ENCODE measurements at places on chromosomes 7 and 10. TPM values are rescaled to one million over a fixed set of nuclear protein-coding genes. Genes with fewer than 3 reads are reported as not detected.

SMO gene
- total RNA-seq = 22.1 TPM

SNX8 gene
- 8.3 TPM for total RNA-seq

HGF gene
- 15.0 TPM for total RNA-seq

COG5 gene
- 55.2 TPM for total RNA-seq

RNF32 gene
- total RNA-seq = not detected

CPN1 gene
- total RNA-seq = not detected

TMEM130 gene
- total RNA-seq = 3.7 TPM

- H3K4me3 ChIP-seq = no peak overlapping the region
- no peaks in the 10 kb centered on the region for H3K36me3 ChIP-seq
- H3K27me3 ChIP-seq = no peaks in the 10 kb centered on the region
- no peak for DNase-seq
These were observed 129.3 kb downstream of the GLI3 start for GRCh38 chr7:42107484-42108240.

- no peak overlapping the region for H3K4me3 ChIP-seq
- H3K27ac ChIP-seq = no peak overlapping the region
- H3K36me3 ChIP-seq = no peaks in the 10 kb centered on the region
These were observed 327.1 kb downstream of the GPR158 start for GRCh38 chr10:25501912-25502311.

GRCh38 chr10:103096130-103096529 lies 96.9 kb downstream of the NT5C2 start:
- H3K36me3 ChIP-seq = peaks cover 67% of the 10 kb centered on the region
- H3K4me3 ChIP-seq = no peak overlapping the region
- H3K27ac ChIP-seq = no peak overlapping the region
- no peaks in the 10 kb centered on the region for H3K27me3 ChIP-seq
- no peak for DNase-seq

DNA sequence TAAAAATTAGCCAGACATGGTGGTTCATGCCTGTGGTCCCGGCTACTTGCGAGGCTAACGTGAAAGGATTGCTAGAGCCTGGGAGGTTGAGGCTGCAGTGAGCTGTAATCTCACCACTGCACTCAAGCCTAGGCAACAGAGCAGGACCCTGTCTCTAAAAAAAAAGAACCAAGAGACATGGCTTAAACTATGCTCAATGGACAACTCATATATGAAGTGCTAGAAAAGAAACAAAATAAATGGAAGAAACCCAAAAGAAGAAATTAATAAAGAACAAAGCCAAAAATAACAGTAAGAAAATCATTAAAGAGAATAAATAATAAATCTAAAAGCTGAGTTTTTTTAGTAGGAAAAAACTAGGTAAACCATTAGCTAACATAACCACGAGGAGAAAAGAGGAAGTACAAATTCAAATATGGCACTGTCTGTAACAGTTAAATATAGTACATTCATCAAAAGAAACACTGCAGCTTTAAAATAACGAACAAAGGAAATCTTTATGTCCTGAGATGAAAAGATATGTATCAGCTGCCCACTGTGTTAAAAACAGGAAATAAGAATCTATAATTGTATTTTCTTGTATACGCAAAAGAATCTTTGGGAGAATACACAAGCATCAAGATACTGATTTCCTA lies 48.7 kb downstream of the UPF2 start:
- H3K4me1 ChIP-seq = no peaks in the 10 kb centered on the region
- no peak overlapping the region for H3K4me3 ChIP-seq
- H3K27me3 ChIP-seq = no peaks in the 10 kb centered on the region
- H3K27ac ChIP-seq = no peak overlapping the region
- no peaks in the 10 kb centered on the region for H3K36me3 ChIP-seq
- no peak for DNase-seq

GRCh38 chr10:103758294-103758681 lies 97.1 kb downstream of the SH3PXD2A start:
- H3K36me3 ChIP-seq = no peaks in the 10 kb centered on the region
- H3K27ac ChIP-seq = peak overlapping the region; percentile 83
- H3K4me3 ChIP-seq = no peak overlapping the region
- no peak for DNase-seq
- H3K27me3 ChIP-seq = no peaks in the 10 kb centered on the region
- H3K4me1 ChIP-seq = peaks cover 55% of the 10 kb centered on the region

- H3K27ac ChIP-seq = peak overlapping the region; percentile 85
- DNase-seq = no peak
- H3K27me3 ChIP-seq = no peaks in the 10 kb centered on the region
These were observed 957 bp upstream of the ELMO1 start for GRCh38 chr7:37449621-37450020.

DNA sequence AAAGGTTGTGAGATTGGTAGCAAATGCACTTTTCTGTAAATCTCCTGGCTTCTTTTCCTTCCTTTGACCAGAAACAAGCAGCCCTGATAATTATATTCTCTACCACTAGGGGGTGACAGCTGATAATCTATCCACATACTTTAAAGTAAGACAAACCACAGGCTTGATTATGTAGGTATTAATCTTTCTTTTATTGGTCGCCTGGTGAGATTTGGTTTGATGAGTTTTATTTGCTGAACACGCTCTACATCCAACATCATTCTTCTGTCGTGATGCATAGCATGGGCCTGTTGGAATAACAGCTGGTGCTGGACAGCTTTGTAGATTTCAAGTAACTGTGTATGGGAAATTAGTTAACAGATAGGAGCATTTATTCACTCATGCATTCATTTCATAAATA lies 63.5 kb downstream of the ZNF365 start:
- no peak for DNase-seq
- no peak overlapping the region for H3K27ac ChIP-seq
- no peaks in the 10 kb centered on the region for H3K27me3 ChIP-seq

DNA sequence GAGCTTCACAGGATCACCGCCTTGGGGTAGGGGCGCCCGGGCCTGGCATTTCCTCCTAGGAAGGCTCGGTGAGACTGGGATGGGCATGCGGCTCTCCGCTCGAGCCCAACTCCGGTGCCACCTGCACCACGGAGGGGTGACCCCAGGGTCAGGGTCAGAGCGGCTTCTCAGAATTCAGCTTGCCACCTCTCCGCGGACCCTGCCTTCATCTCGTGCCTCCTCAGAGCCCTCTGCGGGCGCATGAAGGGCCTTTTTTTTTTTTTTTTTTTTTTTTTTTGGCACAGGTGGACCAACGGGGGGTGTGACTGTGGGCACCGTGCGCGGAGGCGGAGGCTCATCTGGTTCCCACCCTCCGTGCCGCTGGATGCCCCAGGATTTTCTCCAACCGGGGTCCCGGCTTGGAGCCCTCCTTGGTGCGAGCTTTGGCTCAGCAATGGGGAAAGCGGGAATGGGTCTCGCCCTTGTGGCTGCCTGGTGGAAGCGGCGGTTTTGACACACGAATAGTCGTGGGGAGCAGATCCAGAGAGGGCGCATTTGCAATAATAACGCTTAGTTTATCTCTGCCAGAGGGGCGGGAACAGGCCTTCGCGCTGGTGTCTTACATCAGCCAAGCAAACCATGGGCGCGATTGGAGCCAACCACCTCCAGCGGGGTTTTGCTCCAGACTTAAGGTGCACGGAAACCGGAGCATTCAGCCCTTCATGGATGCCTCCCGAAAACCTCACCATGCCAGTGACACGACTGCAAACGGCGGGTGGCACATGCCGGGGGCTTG lies 5.0 kb upstream of the TNRC18 start:
- peak overlapping the region; percentile 81 for H3K4me3 ChIP-seq
- DNase-seq = no peak
- peak overlapping the region; percentile 100 for H3K27ac ChIP-seq

GRCh38 chr7:140564643-140565042 lies 76.0 kb downstream of the DENND2A start:
- no peak overlapping the region for H3K4me3 ChIP-seq
- no peaks in the 10 kb centered on the region for H3K27me3 ChIP-seq
- DNase-seq = no peak
- H3K4me1 ChIP-seq = no peaks in the 10 kb centered on the region
- no peak overlapping the region for H3K27ac ChIP-seq

DNA sequence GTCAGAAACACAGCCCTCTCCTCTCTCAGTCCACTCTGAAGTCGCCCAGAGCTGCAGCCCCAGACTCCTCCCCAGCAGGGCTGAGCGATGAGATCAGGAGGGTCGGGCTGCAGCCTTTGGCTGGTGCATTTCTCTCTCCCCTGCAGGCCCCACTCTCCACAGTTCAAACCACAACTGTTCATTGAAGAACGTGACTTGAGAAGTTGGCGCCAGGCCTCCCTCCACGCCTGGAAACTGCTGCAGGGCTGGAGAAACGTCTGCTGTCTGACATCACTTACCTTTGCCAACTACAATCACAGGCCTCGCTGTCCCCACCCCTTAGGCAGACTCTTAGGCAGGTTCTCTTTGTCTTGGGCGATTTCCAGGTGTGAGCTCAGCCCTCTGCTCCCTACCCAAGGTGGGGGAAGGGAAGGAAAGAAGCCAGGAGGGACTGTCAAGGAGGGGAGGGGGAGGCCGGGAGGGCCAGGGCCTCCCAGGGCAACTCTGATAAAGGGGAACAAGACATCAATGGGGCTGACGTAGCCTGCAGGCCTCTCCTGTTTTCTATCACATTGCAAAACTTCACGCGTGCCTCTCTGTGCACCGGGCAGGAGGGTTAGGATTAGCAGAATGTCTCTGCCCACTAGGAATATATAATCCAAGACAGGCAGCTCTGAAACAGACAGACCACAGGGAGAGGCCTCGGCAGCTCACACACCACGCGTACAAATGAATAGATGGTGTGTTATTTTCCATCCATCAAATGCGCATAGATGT lies 32.7 kb downstream of the CALML5 start:
- no peaks in the 10 kb centered on the region for H3K27me3 ChIP-seq
- H3K36me3 ChIP-seq = no peaks in the 10 kb centered on the region
- H3K4me1 ChIP-seq = peaks cover 55% of the 10 kb centered on the region
- H3K4me3 ChIP-seq = no peak overlapping the region
- DNase-seq = no peak
- peak overlapping the region; percentile 72 for H3K27ac ChIP-seq

GRCh38 chr7:64544010-64544409 lies 18.9 kb downstream of the ZNF680 start:
- H3K4me3 ChIP-seq = no peak overlapping the region
- no peaks in the 10 kb centered on the region for H3K27me3 ChIP-seq
- H3K27ac ChIP-seq = no peak overlapping the region
- peaks cover 23% of the 10 kb centered on the region for H3K4me1 ChIP-seq
- H3K36me3 ChIP-seq = no peaks in the 10 kb centered on the region

DNA sequence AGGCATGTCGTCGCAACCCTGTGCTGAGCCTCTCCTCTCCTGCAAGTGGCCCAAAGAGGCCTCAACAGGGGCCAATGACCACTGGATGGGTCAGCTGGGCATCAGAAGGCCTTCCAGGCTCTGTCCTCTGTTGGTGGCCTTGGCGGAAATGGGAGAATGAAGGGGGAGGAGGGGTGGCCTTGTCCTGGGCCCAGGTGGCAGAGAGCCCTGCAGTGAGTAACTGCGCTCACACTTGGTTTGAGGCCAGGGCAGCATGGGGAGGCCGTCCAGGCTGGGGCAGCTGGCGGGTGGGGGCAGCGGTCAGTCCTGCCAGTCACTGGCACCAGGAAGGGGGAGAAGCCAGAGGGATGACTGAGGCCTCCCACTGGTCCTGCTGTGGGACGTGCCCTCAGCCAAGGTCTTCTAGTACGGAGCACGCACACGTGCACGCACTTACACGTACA lies 59.8 kb downstream of the LHPP start:
- H3K4me1 ChIP-seq = peaks cover 36% of the 10 kb centered on the region
- no peak overlapping the region for H3K27ac ChIP-seq
- no peak for DNase-seq
- no peak overlapping the region for H3K4me3 ChIP-seq

GRCh38 chr7:129684777-129685176 lies 73.3 kb downstream of the NRF1 start:
- DNase-seq = no peak
- H3K36me3 ChIP-seq = no peaks in the 10 kb centered on the region
- no peak overlapping the region for H3K4me3 ChIP-seq
- H3K27me3 ChIP-seq = no peaks in the 10 kb centered on the region
- H3K27ac ChIP-seq = no peak overlapping the region

Measured in vagina (tissue), 2 donors.